NCI-H1092 treated with DMSO at 0.1 percent for 48 hours (cell line): ENCODE measurements at places on chromosomes 3 and 15.

DNA sequence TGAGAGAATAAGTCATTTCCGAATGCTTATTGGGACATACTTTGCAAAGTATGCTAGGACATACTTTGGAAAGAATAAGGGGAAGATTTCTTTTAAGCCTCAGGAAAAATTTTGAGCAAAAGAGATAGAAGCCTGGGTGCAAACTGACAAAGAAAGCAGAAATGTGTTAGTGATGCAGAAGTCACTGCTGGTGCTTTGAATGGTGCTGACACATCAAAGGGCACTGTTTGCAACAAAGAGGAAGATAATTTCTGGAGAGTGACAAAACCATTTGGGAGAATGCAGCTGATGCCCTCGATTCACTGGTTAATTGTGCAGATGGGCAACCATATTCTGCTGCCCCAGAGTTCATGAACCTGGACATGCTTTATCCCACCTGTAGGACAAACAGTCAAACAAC, 11.0 kb upstream of the RAP2B start:
- no peak for DNase-seq

DNA sequence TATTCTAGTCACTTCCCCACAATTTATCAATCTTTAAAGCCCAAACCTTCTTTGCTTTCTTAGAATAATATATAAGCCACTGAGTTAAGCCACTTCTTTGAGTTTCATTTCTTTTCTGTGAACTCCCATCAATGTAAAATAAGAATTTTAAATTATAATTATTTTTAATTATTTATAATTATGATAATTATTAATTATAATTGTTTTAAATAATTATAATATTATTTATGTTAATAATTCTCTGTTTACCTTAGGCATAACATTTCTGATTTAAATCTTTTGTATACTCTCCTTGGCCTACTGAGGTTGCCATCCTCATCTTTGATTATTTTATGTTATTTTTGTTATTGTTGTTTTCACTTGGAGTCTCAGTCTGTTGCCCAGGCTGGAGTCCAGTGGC, 644.2 kb downstream of the ROBO2 start:
- DNase-seq, result no peak

- DNase-seq, result peak; percentile 17
Observed at GRCh38 chr3:37668818-37669610, 192.7 kb upstream of the CTDSPL start.

DNA sequence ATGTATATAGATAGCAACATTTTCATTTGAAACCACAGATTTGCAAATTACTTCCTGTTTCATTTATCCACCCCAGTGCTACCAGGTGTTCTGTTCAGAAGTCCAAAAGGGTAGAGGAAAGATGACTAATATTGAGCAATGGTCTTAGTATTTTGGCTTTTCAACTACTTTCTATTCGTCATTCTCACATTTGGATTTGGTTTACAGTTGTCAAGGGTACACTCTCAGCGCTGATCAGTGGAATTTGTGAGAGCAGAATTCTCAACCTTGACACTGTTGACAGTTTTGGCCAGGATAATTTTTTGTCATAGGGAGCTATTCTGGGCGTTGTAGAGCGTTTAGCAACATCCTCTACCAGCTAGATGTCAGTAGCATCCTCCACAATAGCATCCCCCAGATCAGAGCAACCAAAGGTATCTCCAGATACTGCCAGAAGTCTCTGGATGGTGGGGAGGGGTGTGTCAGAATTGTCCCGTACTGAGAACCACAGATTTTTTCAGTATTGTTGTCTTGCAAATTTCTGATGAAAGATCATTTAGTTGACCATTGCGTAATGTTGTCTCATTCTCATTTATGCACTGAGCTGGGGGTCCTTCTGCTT, 4.2 kb downstream of the HMCES start:
- no peak for DNase-seq

GRCh38 chr3:194053136-194053535, 82.8 kb upstream of the HES1 start:
- DNase-seq, result no peak

- DNase-seq, result peak; percentile 87
Observed at GRCh38 chr15:43776718-43777266, at the start of gene ELL3. TSS of gene ELL3 (minus strand) at chr15:43776966. CDS start at chr15:43776901, 65 bp downstream.

DNA sequence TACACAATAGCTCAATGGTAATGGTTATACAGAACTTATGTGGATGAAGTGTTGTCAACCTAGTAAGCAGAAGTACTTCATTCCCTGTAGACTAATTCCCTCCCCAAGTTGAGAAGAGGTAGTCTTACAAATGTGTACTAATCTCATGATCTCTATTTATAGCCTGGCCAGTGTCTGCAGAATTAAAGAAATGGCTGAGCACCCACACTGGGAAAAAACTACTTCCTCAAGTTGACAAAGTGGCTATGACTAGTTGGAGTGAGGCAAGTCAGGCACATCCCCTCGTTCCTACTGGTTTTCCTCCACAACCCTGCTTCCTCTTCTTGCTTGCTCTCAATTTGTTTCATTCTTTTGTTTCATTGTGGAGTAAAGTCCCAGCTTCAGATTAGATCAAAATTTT, 566.7 kb upstream of the ZNF717 start:
- DNase-seq, result no peak

- no peak for DNase-seq
Observed at GRCh38 chr15:50124631-50125030, 5.6 kb upstream of the ATP8B4 start.

DNA sequence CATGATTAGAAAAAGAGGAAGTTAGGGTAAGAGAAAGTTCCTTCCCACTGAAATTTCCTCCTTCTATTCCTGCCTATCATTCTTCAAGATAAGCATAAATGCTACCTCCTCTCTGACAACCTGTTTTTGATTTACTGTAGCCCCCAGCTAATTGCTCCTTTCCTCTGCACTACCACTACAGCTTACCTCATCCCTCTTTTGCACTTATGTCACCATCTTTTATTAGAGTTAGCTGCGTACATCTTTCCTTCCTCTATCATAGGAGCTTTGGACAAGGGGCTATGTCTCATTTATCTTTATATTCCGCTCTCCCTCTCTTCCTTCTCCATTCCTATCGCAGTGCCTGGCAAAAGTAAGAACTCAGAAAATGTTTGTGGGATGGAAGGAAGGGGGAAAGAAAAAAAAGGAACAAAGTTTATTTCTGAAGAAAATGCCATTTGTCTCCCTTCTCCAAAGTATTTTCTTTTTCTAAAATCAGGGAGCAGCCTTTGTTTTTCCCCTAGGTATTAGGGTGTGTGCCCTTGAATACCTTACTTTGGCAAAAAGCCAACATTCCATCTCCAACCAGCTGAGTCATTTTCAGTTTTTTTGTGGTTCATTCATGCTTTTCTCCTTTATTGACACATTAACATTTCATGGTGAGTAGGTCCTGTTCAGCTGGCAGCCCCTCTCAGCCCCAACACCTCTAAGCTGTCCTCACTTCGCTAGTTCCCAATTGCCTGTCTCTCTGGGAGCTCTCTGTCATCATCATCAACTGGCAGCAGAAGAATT, 87.6 kb upstream of the SOX2 start:
- peak; percentile 13 for DNase-seq
